ENCODE measurements at places on chromosomes 1 and 21.

DNA sequence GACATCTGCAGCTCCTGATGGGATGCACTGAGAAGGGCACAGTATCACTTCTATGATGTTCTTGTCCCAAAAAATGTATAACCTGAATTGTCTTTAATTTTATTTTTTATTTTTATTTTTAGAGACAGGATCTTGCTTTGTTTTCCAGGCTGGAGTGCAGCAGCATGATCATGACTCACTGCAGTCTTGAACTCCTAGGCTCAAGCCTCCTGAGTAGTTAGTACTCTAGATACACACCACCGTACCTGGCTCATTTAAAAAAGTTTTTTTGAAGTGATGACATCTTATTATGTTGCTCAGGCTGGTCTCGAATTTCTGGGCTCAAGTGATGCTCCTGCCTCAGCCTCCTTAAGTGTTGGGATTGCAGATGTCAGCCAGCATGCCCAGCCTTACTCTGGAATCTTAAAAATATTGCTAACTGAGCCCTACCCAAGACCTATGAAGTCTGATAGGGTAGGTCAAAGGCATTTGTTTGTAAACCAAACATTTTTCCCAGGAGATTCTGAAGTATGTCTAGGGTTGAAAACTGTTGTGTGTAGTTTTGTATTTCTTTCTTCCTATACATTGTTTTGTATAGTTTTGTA is 68.9 kb downstream of the ATF6 start:
- H3K36me3 ChIP-seq, result no peaks in the 10 kb centered on the region
- H3K4me1 ChIP-seq, result no peaks in the 10 kb centered on the region
- DNase-seq, result no peak
- no peaks in the 10 kb centered on the region for H3K27me3 ChIP-seq
- H3K27ac ChIP-seq, result peak overlapping the region; percentile 72
- H3K4me3 ChIP-seq, result no peak overlapping the region

GRCh38 chr1:220137019-220137786 is 43.3 kb downstream of the IARS2 start:
- no peak overlapping the region for H3K27ac ChIP-seq
- H3K36me3 ChIP-seq, result peaks cover 81% of the 10 kb centered on the region
- H3K27me3 ChIP-seq, result no peaks in the 10 kb centered on the region
- H3K4me1 ChIP-seq, result no peaks in the 10 kb centered on the region
- no peak overlapping the region for H3K4me3 ChIP-seq

GRCh38 chr1:178686407-178686806 is 38.6 kb upstream of the RALGPS2 start:
- H3K4me1 ChIP-seq, result no peaks in the 10 kb centered on the region
- H3K27ac ChIP-seq, result no peak overlapping the region
- H3K27me3 ChIP-seq, result no peaks in the 10 kb centered on the region
- no peak for DNase-seq
- no peaks in the 10 kb centered on the region for H3K36me3 ChIP-seq

DNA sequence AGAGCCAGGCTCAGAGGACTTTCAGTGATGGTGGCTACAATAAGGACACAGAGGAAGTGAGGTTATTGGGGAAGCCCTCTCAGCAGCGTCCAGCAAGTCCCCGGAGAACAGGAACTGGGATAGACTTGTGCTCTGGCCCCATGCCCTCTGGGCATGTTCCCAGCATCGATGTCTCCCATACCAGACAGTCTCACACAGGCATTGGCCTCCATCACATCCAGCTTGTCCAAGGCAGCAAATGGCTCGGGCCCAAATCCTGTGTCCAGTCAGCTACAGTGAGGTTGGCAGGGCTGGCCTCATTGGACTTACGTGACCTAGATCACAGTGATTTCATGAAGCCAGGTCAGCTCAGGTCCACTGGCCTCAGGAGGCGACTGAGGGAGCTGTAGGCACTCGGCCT is 19.6 kb upstream of the TMEM54 start:
- H3K27ac ChIP-seq, result no peak overlapping the region
- no peak overlapping the region for H3K4me3 ChIP-seq
- no peak for DNase-seq
- 0 out of 2 replicates have a peak, but pooled peaks cover 11% of the 10 kb centered on the region for H3K4me1 ChIP-seq

- no peaks in the 10 kb centered on the region for H3K4me1 ChIP-seq
- H3K4me3 ChIP-seq, result no peak overlapping the region
- H3K27ac ChIP-seq, result no peak overlapping the region
- H3K27me3 ChIP-seq, result no peaks in the 10 kb centered on the region
- H3K36me3 ChIP-seq, result no peaks in the 10 kb centered on the region
- no peak for DNase-seq
These were observed 34.8 kb upstream of the MYSM1 start for GRCh38 chr1:58734630-58735029.

GRCh38 chr1:247077876-247078257 is 744 bp downstream of the ZNF670 start:
- no peaks in the 10 kb centered on the region for H3K27me3 ChIP-seq
- H3K4me3 ChIP-seq, result peak overlapping the region; percentile 86
- peak; percentile 26 for DNase-seq
- no peaks in the 10 kb centered on the region for H3K4me1 ChIP-seq
- H3K36me3 ChIP-seq, result peaks cover 4% of the 10 kb centered on the region

- H3K4me3 ChIP-seq, result no peak overlapping the region
- no peaks in the 10 kb centered on the region for H3K27me3 ChIP-seq
- no peaks in the 10 kb centered on the region for H3K4me1 ChIP-seq
- no peaks in the 10 kb centered on the region for H3K36me3 ChIP-seq
- no peak overlapping the region for H3K27ac ChIP-seq
These were observed 60.8 kb upstream of the KRTAP11-1 start for GRCh38 chr21:30942192-30942591.

GRCh38 chr1:231550448-231550781 is 21.9 kb downstream of the TSNAX start:
- peak; percentile 44 for DNase-seq
- peaks cover 8% of the 10 kb centered on the region for H3K4me1 ChIP-seq
- H3K4me3 ChIP-seq, result no peak overlapping the region
- no peak overlapping the region for H3K27ac ChIP-seq
- H3K27me3 ChIP-seq, result no peaks in the 10 kb centered on the region
- H3K36me3 ChIP-seq, result peaks cover 29% of the 10 kb centered on the region

GRCh38 chr1:65309304-65310077 is at the start of gene DNAJC6:
Gene DNAJC6 (plus strand): TSS chr1:65309543. CDS start chr1:65309746, 203 bp downstream.
- H3K4me1 ChIP-seq, result no peaks in the 10 kb centered on the region
- peak; percentile 87 for DNase-seq
- H3K4me3 ChIP-seq, result peak within 1 kb of the TSS; percentile 45

- H3K4me1 ChIP-seq, result no peaks in the 10 kb centered on the region
- no peak overlapping the region for H3K27ac ChIP-seq
- H3K27me3 ChIP-seq, result no peaks in the 10 kb centered on the region
- H3K36me3 ChIP-seq, result no peaks in the 10 kb centered on the region
These were observed 100.2 kb downstream of the LMO4 start for GRCh38 chr1:87428883-87429282.

DNA sequence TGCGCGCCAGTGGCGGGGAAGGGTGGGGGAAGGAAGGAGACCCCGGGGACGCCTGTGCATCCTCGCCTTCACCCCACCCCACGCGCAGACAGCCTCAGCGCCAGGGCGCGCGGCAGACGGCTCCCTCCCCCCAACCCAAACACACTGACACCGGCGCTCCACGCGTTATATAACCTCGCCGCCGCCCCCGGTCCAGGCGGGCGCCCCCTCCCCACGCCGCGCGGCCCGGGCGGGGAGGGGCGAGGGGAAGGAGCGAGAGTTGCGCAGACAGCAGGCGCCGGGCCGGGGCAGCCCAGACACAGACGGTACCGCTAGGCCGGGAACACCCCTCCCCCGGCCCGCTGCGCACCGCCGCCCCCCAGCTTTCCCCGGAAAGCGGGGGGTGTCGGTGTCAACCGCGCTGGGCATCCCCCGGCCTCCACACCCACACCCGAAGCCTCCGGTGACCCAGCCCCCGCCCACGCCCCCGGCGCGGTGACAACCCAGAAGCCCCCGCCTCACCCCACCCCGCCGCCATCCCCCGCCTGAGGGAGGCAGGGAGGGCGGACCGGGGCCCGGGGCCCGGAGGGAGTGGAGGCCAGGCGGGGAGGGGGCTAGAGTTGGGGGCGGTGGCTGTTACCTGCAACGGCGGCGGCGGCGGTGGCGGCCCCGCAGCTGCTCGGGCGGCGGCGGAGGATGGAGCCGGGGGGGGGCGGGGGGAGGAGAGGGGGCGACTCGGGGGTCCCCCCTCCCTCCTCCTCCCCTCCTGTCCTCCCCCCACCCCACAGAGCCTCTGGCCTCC is 432 bp downstream of the AKT3 start:
- H3K36me3 ChIP-seq, result peaks cover under 1% of the 10 kb centered on the region
- peak overlapping the region; percentile 87 for H3K4me3 ChIP-seq
- no peaks in the 10 kb centered on the region for H3K4me1 ChIP-seq
- DNase-seq, result peak; percentile 79
- no peaks in the 10 kb centered on the region for H3K27me3 ChIP-seq

DNA sequence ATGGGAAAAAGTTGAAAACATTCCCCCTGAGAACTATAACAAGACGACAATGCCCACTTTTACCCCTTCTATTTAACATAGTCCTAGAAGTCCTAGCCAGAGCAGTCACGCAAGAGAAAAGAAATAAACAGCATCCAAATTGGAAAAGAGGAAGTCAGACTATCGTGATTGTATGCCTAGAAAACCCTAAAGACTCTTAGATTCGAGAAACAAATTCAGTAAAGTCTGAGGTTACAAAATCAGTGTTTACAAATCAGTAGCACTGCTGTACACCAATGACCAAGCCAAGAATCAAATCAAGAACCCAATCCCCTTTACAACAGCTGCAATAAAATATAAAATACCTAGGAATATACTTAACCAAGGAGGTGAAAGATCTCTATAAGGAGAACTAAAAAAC is 72.4 kb downstream of the POU2F1 start:
- no peaks in the 10 kb centered on the region for H3K27me3 ChIP-seq
- no peak overlapping the region for H3K27ac ChIP-seq
- DNase-seq, result no peak
- H3K36me3 ChIP-seq, result no peaks in the 10 kb centered on the region
- H3K4me3 ChIP-seq, result no peak overlapping the region

DNA sequence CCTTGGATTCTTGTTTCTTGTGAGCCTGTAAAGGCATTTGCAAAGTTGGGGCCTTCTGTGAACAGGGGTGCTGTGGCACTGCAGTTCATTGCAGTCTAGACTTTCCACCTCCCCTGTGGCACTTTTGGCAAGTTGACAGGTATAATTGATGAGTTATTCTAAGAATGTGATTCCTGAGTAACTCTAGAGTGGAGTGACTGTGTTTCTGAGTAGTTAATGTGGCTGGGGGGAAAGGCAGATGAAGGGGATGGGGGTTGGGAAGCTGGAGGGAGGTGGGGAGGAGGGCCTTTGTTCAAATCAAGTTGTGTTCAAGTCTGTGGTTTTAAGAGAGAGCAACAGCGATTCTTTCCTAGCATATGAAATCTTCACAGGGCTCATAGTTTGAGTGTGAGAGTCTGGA is 32.9 kb downstream of the PBX1 start:
- no peak for DNase-seq
- H3K27me3 ChIP-seq, result no peaks in the 10 kb centered on the region
- H3K36me3 ChIP-seq, result peaks cover 8% of the 10 kb centered on the region
- H3K27ac ChIP-seq, result no peak overlapping the region
- peaks cover 25% of the 10 kb centered on the region for H3K4me1 ChIP-seq
- H3K4me3 ChIP-seq, result no peak overlapping the region

DNA sequence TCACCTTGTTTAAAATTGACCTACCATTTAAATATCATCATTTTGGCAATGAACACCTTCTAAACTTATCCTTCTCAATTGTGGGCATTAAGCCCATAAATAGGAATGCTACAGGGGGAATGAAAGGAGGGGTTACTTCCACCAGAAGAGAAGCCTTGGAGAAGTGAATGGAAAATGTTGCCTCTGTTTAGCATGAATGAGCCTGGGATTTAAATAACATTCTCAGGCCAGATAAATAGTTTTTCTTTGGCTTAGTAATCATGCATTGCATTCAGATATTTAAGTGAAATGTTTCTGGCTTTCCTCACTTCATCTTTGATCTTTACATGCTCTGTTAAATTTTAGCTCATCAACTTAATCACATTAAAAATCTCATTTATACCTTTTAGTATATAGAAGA is 284.3 kb upstream of the FMN2 start:
- no peak for DNase-seq
- H3K27me3 ChIP-seq, result no peaks in the 10 kb centered on the region
- H3K27ac ChIP-seq, result no peak overlapping the region
- H3K36me3 ChIP-seq, result no peaks in the 10 kb centered on the region

GRCh38 chr1:167997037-167997575 is 60.2 kb upstream of the MPC2 start:
- H3K4me3 ChIP-seq, result no peak overlapping the region
- H3K4me1 ChIP-seq, result no peaks in the 10 kb centered on the region
- no peaks in the 10 kb centered on the region for H3K27me3 ChIP-seq
- no peak for DNase-seq
- peaks cover 60% of the 10 kb centered on the region for H3K36me3 ChIP-seq
- no peak overlapping the region for H3K27ac ChIP-seq

DNA sequence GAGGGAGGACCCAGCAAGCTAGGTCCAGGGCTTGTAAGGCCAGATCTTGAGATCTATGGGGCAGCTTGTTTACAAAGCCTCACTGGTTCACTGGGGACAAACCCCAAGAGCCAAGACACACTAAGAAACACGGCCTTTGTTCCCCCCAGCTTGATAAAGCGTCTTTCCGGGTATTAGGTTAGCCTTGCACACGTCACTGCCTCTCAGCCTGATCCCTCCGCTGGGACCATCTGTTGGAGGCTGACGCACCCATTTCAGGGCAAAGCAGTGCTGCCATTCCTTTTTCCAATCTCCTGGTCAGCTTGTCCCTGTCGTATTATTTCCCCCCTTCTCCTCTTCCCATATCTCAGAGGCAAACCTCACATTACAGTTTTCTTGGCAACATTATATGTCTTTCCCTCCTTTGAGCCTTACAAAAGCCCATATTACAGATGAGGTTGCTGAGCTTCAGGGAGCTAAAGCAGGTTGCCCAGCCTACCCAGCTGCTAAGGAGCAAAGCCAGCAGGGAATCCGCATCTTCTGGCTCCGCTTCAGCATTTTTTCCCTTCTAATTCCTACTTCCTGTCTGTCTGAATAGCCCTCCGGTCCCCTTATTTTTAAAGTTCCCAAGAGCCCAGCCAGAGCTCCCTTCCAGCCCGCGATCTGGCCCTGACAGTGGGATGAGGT is 4.1 kb downstream of the HEYL start:
- no peak overlapping the region for H3K4me3 ChIP-seq
- H3K27ac ChIP-seq, result no peak overlapping the region
- peaks cover 25% of the 10 kb centered on the region for H3K4me1 ChIP-seq
- DNase-seq, result no peak
- H3K27me3 ChIP-seq, result no peaks in the 10 kb centered on the region

DNA sequence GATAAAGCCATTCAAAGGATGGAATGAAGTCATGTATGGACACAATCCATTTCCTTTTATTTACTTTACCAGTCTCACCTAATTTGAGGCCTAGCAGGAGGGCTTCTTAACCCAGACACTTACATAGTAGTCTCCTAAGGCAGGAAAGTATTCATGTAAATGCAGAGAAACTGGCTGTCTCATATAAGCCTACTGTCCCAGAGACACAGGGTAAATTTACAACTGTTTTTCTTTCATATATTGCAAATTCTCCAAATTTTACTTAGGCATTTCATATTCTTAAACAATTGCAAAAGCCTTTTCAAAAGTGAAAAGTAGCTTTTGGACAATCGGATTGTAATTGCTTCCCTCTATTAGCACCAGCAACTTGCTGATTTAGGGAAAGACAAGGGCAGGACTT is 29.9 kb downstream of the SPAG17 start:
- no peaks in the 10 kb centered on the region for H3K27me3 ChIP-seq
- H3K36me3 ChIP-seq, result no peaks in the 10 kb centered on the region
- no peak overlapping the region for H3K4me3 ChIP-seq
- H3K27ac ChIP-seq, result no peak overlapping the region
- no peak for DNase-seq

- no peaks in the 10 kb centered on the region for H3K27me3 ChIP-seq
- H3K27ac ChIP-seq, result no peak overlapping the region
- H3K4me1 ChIP-seq, result peaks cover 7% of the 10 kb centered on the region
- peaks cover 49% of the 10 kb centered on the region for H3K36me3 ChIP-seq
These were observed 28.9 kb downstream of the TSNAX start for GRCh38 chr1:231557411-231557810.
